ENCODE measurements at places on chromosomes 3 and 15.

DNA sequence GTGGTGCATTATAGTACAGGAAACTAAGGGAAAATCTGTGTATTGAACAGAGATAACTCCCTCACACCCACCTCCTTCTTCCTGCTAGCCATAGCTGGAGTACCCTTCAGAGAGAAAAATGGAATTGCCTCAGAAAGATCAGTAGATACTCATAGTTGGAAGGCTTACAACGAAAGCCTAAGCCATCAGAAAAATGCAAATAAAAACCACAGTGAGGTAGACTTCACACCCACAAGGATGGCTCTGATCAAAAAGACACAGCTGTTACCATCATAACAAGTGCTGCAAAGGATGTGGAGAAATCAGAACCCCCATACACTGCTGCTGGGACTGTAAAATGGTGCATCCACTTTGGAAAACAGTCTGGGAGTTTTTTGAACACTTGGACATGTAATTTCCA is 7.4 kb upstream of the DLG1 start:
- DNase-seq = peak; percentile 83

DNA sequence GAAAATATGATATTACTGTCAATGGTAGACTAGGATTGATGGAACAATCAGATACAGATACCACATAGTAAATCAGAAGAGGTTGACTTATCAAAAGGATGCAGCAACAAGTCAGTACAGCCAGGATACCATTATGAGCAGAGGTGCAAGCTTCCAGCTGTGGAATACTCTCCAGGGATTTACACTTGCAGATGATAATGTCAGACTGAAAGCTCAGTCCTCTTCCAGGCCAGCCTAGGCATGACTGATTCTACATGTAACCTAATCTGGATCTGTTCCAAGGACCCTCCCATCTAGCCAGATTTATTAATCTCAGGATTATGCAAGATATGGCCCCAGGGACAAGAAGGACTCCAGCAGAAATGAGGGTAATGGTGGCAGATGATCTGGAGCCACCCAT is 8.2 kb downstream of the FILIP1L start:
- DNase-seq = no peak

GRCh38 chr3:15460891-15461531 is 33.6 kb downstream of the EAF1 start:
- no peak for DNase-seq

GRCh38 chr3:48038971-48039481 is 22.8 kb upstream of the MAP4 start:
- DNase-seq = no peak

GRCh38 chr15:88071141-88071540 is 185.4 kb downstream of the NTRK3 start:
- no peak for DNase-seq

DNA sequence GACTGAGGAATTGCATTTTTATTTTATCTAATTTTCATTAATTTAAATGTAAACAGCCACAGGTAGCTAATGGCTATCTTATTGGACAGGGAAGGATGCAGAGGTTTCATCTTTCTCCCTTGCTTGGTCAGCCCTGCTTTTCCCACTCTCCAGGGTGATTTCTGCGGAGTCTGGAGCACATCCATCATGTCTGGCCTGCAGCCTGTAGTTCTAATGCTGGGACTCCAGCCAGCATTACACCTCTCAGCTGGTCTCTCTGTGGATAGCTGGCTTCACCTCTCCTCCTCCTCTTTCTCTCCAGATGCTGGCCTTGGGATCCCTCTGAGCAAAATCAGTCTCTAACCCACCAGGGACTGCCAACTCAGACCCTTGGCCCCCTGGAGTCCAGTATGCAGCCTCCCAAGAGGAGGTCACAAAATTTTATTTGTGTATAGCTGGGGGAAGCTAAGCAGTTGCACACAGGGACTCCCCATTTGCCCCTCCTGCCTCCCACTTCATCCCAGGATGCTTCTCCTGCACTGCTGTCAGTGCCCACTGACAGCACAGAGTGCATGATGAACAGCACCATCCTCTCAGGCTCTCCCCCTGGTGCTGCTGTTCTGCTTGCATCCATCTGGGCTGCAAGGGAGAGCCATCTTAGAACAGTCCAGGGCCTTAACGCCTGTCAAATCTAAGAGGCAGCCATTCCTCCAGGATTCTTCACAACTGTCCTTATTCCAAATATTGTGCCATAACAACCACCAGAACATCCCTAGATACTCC is 1.7 kb downstream of the BFSP2 start:
- DNase-seq = no peak

DNA sequence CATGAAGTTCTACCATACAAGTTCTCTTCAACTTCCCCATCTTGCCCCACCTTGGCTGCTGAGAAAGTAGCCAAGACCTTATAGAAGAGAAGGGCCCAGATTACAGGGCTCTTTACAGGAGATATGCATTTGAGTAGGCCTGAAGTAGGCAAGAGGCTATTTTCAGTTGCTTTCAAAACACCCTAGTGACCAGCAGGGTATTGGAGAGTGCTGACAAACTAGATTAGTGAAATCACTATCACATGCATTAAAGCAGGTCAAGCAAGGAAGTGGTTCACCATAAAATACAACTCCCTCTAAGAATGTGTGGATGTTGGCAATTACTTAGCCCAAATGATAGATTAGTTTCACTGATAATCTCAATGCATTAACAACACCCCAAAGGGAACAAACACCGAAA is 2.7 kb upstream of the LZTFL1 start:
- no peak for DNase-seq

- no peak for DNase-seq
Observed at GRCh38 chr3:103341078-103341606, 906.3 kb downstream of the ZPLD1 start.

DNA sequence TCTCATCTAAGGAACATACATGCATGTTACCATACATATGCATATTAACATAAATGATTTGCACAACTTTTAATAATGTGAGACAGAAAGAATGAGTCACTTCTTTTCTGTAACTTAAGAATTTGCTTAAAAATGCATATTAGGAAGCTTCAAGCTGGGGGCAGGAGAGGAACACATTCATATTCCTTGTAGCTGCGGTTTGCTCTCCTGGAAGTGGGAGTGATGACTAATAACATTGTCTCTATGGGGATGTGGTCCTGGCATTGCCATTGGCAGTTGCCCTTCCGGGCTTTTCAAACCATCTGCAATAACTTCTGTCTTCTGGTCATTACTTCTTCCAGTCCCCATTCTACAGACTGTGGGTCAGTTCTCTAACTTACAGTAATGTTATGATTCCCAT is 15.6 kb downstream of the CHST2 start:
- DNase-seq = peak; percentile 90

DNA sequence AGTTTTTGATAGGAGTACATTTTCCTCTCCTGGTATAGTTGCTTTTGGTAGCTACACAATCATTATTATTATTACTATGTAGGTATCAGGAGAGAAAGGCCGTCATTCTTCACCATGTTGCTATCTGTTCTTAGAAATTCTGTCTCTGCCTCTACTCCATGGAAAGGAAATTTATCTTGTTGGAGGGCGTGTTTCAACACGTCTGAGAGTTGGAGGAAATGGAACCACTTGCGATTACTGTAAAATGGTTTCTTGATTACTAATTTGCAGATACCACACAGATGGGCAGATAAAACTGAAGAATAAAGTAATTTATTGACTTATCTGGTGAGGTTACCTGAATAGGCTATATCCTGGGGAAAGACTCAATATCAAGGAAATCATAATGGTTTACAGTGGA is 488.4 kb downstream of the NR2F2 start:
- no peak for DNase-seq

GRCh38 chr3:9781978-9782603 is 10.2 kb downstream of the TADA3 start:
- DNase-seq = no peak

DNA sequence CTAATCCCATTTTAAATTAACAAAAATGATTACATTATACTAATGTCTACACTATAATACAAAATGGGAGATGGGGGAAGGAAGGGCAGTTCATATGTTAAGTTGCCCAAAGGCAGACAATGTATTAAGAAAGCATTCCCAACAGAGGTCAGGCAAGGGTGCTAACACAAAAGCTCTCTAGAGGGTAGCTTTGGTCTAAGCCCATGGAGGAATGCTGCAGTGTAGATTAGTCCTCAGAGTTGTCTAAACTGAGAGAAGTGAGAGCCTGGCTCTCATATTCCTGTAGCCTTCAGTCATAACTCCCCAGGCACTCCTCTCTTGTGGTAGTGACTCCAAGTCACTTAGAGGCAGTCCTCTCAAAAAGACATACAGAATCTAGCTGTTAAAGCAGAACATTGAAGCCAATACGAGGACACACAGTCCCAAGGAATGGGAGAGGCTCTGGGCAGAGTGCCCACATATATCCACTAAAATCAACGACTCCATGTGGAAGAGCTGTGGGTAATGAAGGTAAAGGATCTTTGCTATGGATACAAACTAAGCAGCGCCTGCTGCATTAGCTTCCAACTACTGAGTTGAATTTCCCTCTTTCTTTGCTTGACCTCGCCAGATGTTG is 14.5 kb downstream of the NEK10 start:
- no peak for DNase-seq

DNA sequence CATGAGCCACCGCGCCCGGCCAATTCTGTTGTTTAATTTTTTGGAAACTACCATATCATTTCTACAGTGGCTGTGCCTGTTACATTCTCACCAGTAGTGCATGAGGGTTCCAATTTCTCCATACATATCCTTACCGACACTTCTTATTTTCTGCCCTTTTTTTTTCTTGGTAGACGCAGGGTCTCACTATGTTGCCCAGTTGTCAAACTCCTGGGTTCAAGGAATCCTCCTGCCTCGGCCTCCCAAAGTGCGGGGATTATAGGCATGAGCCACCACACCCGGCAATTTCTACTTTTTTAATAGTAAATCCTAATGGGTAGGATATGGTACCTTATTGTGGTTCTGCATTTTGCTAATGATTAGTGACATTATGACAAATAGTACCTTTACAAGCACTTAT is 9.6 kb downstream of the AMIGO3 start:
- DNase-seq = no peak

DNA sequence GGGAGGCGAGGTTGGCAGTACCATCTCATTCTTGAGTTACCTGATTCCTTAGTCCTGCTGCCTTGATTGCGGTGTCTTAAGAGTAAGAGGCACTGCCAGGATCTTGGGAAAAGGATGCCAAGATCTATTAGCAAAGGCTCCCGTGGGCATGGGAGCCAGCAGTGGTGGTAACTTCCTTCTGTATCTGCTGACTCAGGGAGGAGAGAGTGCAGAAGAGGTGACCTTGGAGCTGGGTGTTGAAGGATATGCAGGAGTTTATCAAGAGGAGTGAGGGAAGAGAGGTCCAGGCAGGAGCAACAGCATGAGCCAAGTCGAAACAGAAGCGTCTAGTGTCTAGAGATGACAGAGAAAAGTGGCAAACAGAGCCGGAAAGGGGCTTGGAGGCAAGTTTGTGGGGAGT is 4.5 kb downstream of the MESP2 start:
- no peak for DNase-seq

GRCh38 chr3:16452261-16452660 is 61.2 kb downstream of the RFTN1 start:
- DNase-seq = no peak

- DNase-seq = peak; percentile 75
Observed at GRCh38 chr3:138043266-138044029, 33.5 kb downstream of the CLDN18 start.

- DNase-seq = no peak
Observed at GRCh38 chr15:45442507-45443135, 64.3 kb upstream of the GATM start.

DNA sequence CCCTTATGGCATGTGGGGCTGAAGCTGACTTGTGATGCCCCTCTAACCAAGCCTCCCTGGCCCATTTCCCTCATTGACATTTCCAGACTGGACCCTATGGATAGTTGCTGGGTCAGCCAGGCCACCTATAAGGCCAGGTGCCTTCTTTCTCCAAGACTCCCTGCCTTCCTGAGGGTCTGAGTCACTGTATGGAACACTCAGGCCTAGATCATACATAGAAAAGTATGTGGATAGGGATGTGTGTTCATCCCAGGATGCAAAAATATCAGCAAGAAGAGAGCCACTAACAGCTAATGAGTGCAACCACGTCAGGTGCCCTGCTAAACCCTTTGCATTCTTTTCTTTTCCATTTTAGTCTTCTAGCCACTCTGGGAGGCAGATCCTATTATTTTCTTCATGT is 168.4 kb upstream of the WNT5A start:
- DNase-seq = no peak

- no peak for DNase-seq
Observed at GRCh38 chr15:51917493-51917892, 54.1 kb downstream of the LEO1 start.

DNA sequence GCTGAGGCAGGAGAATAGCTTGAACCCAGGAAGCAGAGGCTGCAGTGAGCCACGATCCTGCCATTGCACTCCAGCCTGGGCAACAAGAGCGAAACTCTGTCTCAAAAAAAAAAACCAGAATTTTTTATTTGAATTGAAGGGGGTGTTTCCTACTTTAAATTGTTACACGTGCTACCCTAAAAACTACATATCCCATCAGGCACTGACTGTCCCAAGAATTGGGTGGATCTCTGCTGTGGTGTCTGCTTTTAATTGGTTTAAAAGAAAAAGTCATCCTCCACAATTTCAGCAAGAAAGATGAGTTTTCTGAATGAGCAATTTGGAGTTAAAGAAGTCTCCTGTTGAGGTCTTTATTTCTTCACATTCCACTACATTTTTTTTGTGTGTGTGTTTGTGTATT is 2.1 kb downstream of the PDIA3 start:
- no peak for DNase-seq

DNA sequence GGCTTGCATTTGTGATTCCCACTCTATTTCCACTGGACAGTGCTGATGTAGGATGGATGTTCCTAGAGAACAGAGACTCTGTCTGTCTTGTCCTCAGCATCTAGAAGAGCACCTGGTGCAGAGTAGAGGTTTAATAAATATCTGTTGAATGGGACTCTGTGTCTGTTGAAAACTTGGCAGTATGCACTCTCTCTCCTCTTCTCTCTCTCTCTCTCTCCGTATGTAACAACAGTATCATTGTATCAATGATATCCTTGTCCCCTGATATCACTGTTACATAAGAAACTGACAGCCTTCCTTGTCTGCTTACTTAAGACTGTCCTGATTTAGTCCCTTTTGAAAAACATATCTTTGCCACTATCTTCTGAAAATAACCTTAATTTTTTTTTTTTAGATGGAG is 24.3 kb upstream of the MGLL start:
- no peak for DNase-seq

DNA sequence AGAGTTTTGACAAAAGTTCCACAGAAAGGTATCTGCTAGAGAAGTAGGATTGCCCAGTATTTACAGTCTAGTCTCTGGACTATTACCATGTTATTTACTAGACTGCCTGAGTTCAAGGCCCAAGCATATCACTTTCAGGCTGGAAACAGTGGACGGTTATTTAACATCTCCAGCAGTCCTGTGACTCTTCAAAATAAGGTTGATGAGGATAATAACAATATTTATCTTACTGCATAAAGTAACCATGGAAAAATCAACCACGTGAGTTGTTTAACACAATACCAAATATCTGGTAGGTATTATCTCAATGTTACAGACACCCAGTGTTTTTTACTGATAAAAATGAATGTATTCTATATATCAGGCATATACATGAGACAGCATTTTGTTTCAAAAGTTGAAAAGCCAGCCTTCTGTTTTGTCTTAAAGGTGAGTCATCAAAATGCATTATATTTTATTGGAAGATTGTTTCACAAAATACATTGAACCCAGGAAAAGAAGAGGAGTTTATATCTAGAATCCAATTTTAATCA is 535.8 kb downstream of the TBL1XR1 start:
- no peak for DNase-seq

Measured in non-pigmented ciliary epithelial cell (primary cell).